ENCODE measurements at places on chromosomes 12 and 14.

DNA sequence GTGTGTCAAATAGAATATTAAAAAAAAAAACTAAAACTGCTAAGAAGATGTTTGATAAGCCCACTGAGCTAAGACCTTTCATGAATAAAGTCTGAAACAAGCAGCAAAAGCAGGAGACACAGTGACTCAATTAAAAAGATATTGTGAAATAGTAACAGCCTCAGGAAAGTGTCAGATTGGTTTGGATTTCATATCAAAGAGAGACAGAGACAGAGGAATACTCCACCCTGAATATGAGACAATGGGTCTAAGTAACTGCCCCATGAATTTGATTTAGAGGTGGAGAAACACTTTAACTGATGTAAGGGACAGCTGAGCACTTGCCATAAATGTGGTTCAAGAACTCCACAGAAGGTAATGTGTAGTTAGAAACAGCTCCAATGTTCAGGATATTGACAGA lies 277.9 kb upstream of the FOXG1 start:
- no peak for DNase-seq

GRCh38 chr14:100902295-100903133 lies 1.0 kb downstream of the RTL1 start:
- no peak for DNase-seq

- DNase-seq: no peak
Measured at GRCh38 chr12:109450980-109451379, 26.1 kb downstream of the KCTD10 start.

GRCh38 chr12:12294215-12295005 lies 27.6 kb upstream of the LRP6 start:
- no peak for DNase-seq

GRCh38 chr14:27730204-27730603 lies 1036.4 kb upstream of the FOXG1 start:
- DNase-seq: no peak

GRCh38 chr14:27605282-27605681 lies 1007.4 kb upstream of the NOVA1 start:
- no peak for DNase-seq

DNA sequence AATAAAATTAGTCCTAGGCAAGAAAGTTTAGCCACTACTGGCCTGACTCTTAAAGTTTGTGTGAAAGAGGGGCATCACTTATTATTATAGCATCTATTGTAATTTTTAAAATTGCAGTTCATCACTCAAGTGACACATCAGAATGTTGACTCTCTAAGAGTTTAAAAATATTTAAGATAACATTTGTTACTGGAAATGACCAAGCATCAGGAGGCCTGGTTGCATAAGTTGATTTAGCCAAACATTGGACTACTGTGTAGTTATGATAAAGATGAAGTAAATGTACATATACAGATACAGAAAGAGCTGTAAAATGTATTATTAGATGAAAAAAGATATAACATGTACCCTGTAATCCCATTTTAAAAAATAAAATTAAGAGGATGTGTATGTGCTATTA lies 47.5 kb downstream of the SCFD1 start:
- DNase-seq: no peak

DNA sequence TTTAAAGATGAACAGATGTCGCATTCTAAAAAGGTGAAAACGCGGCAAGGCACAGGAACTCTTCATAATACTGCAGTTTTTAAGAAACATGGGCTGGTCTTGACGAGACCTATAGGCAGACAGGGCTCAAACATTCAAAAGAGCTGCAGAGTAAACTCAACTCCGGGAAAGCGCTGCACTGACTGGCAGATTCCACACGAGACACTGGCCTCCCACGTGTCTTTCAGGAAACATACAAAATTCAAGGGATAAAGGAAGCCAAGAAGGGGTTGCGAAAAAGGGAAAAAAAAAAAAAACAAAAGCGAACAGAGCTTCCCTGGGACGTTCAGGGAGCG lies 614 bp upstream of the ARF6 start:
- DNase-seq: no peak

GRCh38 chr12:119071638-119072231 lies 90.4 kb downstream of the SRRM4 start:
- no peak for DNase-seq

- no peak for DNase-seq
Measured at GRCh38 chr14:94975366-94975765, 182.0 kb downstream of the DICER1 start.

- DNase-seq: no peak
Measured at GRCh38 chr12:27622436-27623195, 73.6 kb upstream of the REP15 start.

GRCh38 chr12:48716168-48716492 lies 377 bp downstream of the CCNT1 start:
- no peak for DNase-seq

- DNase-seq: no peak
Measured at GRCh38 chr12:4001841-4002240, 128.6 kb upstream of the PARP11 start.

GRCh38 chr12:32270818-32271710 lies 128.3 kb upstream of the FGD4 start:
- DNase-seq: no peak

DNA sequence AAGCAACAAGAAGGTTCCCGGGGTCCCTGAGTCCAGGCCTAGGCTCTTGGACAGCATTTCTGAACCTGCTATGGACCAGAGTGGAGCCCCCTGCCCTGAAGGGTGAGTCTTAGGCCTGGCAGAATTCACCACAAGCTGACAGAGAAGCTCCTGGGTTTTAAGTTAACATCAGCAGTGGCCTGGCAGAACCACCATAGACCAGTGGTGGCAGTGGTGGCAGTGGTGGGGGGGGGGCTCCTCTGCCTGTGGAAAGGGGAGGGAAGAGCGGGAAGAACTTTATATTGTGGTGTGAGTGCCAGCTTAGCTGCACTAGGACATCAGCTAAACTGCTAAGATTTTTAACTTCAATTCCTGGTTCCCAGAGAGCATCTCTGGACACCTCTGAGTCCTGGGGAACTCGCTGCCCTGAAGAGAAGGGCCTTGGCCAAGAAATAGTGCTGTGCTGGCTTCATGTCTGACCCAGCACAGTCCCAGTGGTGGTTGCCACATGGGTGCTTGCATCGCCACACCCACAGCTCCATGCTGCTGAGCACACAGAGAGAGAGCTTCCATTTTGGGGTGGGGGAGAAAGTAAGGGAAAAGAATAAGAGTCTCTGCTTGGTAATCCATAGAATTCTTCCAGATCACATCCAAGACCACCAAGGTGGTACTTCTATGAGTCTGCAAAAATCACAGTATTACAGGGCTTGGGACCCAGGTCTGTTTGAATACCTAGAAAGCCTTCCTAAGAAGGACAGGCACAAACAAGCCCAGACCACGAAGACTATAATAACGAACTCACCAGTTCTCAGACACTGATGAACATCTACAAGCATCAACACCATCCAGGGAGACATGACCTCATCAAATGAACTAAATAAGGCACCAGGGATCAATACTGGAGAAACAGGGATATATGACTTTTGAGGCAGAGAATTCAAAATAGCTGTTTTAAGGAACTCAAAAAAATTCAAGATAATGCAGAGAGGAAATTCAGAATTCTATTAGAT lies 20.4 kb upstream of the RNF212B start:
- no peak for DNase-seq

Data from stimulated activated CD4-positive, alpha-beta T cell treated with anti-CD3 and anti-CD28 coated beads, TNF-alpha, amount 100 ng/mL, for 1 hour (primary cell).